Activated T-cell treated with anti-CD3 and anti-CD28 coated beads, Interleukin-2, amount 50 U/mL, for 48 hours (primary cell): ENCODE measurements at places on chromosomes 7 and 10.
A peak's percentile ranks its signal among the peaks of the same experiment; 100 is the strongest.

GRCh38 chr7:29564496-29565223 is 1.0 kb downstream of the PRR15 start:
- DNase-seq, result peak; percentile 27

GRCh38 chr7:66140924-66141323 is 26.3 kb downstream of the CRCP start:
- no peak for DNase-seq

- DNase-seq, result no peak
Observed at GRCh38 chr10:88032566-88032965, 169.1 kb downstream of the PTEN start.

DNA sequence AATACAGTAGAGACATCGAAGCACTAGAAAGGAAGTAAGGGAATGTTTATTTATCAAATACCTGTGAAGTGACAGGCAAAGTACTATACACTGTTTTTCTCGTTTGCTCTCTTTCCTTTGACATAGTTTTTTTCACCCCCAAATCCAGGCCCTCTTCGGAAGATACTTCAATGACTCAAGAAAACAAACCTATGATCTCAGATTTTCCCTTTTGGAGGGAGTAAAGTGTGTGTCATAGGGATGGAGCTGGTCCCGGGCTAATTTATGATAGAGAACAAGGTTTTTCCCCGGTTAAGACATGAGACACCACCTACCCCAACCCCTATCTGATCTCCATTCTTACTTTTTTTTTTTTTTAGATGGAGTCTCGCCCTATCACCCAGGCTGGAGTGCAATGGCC is 61.7 kb downstream of the MAP3K8 start:
- no peak for DNase-seq

- DNase-seq, result no peak
Observed at GRCh38 chr10:71232089-71232998, 20.0 kb downstream of the UNC5B start.

DNA sequence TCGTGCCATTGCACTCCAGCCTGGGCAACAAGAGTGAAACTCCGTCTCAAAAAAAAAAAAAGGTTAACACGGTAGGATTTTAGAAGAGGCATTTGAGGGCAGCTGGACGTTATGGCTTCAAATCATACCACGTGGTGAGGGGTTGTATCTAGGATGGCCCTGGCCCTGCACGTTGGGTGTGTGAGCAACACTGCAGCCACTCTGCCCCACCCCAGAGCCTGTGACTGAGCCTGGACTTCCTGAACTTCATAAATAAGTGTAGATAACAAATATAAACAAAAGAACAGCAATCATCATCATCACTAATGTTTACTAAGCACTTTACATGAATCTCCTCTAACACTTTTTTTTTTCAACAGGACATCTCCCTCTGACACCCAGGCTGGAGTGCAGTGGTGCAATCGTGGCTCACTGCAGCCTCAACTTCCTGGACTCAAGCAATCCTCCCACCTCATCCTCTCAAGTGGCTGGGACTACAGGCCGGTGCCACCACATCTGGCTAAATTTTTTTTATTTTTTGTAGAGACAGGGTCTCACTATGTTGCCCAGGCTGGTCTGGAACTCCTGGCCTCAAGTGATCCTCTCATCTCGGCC is 169.5 kb upstream of the FRMD4A start:
- DNase-seq, result no peak

DNA sequence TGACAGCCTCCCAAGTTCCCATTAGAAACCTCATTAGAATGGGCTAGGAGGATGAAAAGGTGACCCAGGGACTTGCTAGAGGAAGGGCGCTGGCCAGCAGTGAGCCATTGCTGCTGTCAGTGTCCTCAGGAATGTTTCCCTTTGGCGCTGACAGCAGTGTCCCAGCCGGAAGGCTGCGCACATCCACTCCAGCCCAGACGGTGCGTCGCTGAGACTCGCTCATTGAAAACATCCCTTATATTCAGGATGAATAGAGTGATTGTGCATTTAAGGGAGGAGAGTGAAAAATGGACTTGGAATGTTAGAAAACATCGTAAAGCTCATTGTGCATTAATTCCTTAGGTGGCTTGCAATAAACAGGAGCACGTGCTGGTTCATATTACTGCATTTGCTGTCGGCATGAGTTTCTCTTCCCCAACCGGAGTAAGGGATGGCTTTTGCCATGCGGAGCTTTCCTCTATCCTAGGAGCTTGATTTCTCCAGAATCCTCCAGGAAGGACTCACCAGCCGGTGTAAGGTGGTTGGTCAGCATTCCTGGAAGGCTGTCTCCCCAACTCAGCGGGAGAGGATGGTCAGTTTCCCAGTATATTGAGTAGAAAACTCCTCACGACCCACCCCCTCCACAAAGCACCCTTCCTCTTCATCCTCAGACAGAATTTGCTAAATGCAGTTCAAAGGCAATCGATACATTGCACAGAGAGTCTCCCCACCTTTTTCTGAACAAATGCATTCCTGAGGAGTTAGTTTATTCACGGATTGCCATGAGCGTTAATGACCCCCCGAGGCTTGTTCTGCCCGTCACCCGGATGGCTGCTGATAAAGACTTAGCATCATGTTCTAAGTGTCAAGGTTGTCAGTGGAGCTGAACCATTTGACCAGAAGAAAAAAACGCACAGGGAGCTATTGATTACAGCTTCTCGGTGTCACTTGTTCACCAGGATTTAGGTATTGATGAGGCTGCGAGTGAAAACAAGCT is 201.8 kb downstream of the EBF3 start:
- DNase-seq, result no peak

- peak; percentile 59 for DNase-seq
Observed at GRCh38 chr10:132836832-132837540, 51.0 kb upstream of the NKX6-2 start.

- no peak for DNase-seq
Observed at GRCh38 chr7:133294234-133294633, 41.4 kb downstream of the EXOC4 start.

- no peak for DNase-seq
Observed at GRCh38 chr10:108362296-108362695, 1197.8 kb upstream of the SORCS1 start.

- peak; percentile 48 for DNase-seq
Observed at GRCh38 chr10:70106958-70107791, 25.4 kb downstream of the AIFM2 start.

GRCh38 chr7:101664436-101664835 is 35.3 kb upstream of the MYL10 start:
- DNase-seq, result no peak

DNA sequence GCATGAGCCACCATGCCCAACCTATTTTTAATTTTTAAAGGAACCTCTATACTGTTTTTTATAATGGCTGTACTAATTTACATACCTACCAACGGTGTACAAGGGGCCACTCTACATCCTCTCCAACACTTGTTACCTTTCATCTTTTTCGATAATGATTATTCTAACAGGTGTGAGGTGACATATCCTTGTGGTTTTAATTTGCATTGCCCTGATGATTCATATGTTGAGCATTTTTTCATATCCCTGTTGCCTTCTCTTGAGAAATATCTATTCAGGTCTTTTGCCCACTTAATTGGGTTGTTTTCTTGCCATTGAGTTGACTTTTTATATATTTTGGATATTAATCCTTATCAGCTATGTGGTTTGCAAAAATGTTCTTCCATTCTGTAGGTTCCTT is 167.0 kb downstream of the CTTNBP2 start:
- no peak for DNase-seq

DNA sequence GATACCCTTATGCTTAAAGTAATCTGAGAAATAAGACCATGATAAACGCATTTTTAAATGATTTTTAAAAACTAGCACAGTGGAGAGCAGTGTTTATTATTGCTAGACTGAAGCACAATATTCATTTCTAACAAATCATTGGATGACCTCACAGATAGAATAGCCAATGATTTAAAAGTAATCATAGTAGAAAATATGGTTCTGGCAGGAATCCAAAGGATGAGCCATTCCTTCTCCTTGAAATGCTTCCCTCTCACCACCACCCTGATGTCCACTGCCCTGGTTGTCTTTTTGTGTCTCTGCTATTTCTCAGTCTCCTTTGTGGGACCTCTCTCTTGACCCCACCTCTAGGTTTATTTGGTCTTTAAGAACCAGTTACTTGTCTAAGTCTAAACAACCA is 64.9 kb downstream of the PRKG1 start:
- no peak for DNase-seq

GRCh38 chr7:151506901-151507382 is 12.8 kb downstream of the RHEB start:
- no peak for DNase-seq

DNA sequence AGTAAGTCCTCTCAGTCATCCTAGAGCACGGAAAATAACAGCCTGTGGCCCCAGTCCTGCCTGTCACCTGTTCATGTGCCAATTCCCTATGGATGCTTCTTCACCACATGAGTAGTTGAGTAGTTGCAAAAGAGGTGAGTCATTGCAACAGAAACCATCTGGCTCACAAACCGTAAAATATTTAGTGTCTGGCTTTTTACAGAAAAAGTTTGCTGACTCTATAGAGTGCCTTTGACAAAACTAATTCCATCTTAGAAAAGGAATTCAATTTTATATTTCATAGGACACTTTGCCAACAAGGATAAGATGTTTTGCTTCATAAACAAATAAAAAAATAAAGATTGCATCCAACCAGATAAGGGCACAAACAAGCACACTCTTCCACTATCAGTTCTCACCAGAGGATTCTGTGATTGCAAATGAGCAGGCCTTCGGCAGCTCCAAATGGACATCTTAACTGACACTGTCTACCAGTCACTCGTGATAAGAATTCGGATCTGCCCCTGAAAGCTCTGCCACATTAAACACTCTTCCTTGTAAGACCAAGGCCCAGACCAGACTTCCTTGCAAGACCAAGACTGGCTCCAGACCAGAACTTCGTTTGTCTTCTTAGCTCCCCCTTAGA is 242.7 kb upstream of the SEMA3C start:
- no peak for DNase-seq

GRCh38 chr7:155638366-155638765 is 6.1 kb upstream of the RBM33 start:
- no peak for DNase-seq
